ENCODE measurements at places on chromosomes 2 and 18.

DNA sequence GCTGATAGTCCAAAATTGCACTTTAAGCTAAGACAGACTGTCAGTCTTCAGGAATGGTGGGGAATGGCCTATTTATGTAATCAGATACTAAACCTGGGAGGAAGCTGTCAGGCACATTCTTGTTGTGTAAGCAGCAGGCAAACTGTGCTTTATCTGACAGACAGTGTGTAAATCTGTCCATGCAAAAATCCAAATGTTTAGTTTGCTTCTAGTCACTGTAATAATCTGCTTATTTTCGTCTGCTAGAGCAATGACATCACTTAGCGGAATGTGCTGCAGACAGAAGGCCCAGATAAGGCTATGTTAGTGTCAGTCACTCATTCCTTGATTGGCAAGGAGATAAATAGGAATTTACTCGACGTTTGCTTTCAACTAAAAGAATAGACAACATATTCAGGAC is 263.5 kb downstream of the ZNF407 start:
- no peak for DNase-seq

GRCh38 chr2:112813280-112813966 is 23.2 kb downstream of the IL1B start:
- DNase-seq = no peak

GRCh38 chr2:112148477-112148876 is 10.3 kb downstream of the FBLN7 start:
- DNase-seq = no peak

DNA sequence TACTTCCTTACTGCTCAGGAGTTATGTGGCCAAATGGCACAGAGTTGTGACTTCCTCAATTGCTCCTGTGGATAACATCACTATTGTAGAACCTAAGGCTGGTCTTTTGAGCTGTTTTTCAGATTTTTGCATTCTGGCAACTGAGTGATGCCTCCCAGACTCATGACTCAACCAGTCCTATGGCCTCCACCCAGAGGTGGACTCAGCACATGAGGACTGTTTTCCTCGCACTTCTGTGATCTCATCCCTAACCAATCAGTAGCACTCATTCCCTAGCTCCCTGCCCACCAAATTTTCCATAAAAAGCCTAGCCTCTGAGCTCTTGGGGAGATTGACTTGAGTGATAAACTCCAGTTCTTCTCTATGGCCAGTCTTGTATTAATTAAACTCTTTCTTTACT is 407.9 kb upstream of the TNP1 start:
- DNase-seq = no peak

DNA sequence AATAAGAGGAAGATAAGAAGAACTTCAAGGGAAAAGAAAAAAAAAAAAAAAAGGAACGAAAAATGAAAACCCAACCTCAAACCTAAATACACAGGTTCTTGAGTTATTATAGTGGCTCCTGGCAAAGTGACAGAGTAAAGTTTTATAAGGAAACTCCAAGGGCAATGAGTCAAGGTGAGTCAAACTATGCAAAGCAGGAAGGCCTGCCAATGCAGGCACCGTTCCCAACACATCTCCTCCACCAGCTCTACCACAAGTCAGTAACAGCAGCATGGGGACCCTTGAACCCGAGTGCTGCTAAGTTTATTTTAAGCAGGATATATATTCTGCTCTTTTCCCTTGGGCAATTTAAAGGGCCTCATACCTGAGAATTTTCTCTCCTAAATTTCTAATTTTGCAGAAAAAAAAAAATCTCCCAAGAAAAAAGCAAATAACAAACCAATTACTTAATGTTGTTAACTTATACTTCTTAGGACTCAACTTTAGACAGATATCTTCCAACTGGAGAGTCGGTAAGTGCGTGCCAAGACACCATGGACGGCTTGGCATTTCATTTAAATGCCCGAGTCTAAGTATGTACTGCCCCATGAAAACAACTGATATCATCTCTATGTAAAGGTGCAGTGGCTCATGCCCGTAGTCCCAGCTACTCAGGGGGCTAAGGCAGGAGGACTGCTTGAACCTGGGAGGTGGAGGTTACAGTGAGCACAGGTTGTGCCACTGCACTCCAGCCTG is 75.7 kb upstream of the TFCP2L1 start:
- DNase-seq = no peak

DNA sequence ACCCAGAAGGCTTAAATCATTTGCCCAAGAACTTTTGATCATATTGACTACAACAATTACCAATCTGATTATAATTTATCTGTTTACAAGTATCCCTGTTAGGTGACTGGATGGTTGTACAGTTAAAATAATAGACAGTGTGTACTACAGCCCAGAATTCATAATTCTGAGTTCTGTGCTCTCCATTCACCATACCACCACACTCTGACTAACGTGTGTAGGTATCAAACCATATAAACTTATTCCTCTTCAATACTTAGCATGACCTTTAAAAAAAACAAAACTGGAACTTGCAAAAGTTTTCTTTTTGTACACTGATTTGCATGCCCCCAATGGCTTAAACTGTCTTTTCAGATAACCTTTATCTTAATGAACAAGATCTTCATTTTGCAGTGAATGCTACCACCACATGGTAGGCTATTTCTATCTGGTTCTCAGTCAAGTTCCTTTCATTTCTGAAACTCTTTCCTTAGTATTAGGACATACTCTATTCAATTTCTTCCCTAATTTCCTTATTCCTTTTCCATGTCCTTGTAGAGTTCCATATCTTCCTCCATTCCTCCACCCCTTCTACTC is 50.9 kb downstream of the SOS1 start:
- DNase-seq = no peak

GRCh38 chr2:23478087-23478932 is 93.3 kb downstream of the KLHL29 start:
- no peak for DNase-seq
